ENCODE measurements at places on chromosomes 7 and 10. TPM values are rescaled to one million over a fixed set of nuclear protein-coding genes. Genes with fewer than 3 reads are reported as not detected.

Gene SFTPA2
- not detected for total RNA-seq

- no peak for DNase-seq
Observed at GRCh38 chr10:1123972-1124371, 67.8 kb downstream of the WDR37 start.

Gene ARL4A
- total RNA-seq: 74.1 TPM

Gene CYP2E1
- total RNA-seq: 0.69 TPM

DNA sequence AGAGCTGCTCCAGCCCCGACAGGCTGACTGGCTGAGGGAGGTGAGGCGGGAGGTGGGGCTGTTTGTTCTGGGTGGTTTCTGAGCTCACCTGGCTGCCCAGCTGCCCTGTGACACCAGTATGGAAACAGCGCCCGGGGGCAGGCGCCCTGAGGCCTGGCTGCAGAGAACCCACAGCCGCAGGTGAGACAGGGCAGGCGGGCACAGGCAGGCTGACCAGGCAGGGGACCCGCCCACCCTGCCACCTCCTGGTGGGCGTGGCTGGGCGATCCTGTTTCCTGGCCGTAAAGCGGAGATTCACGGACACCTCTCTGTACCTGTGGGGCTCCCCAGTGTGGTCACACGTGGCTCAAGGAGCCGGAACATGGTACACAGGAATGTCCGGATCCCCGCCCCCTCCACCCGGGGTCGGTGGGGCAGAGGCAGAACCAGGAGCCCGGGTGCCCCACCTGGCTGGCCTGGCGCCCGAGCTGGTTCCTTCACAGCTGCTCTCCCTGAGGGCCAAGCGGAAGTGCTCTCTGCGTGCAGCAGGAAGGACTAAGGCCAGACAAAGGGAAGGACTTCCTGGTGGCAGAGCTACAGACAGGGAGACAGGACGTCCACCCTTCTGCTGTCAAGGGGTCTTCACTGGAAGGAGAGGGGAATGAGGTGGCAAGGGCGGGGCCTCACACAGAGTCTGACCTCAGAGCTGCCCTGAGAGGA lies 3.9 kb downstream of the MICALL2 start:
- DNase-seq: no peak
